ENCODE measurements at places on chromosomes 7 and 10.
A peak's percentile ranks its signal among the peaks of the same experiment; 100 is the strongest.

- no peak for DNase-seq
Observed at GRCh38 chr10:74823791-74824183, 2.6 kb upstream of the KAT6B start.

GRCh38 chr7:140127360-140128127, 49.2 kb downstream of the KDM7A start:
- DNase-seq = no peak

GRCh38 chr7:131016230-131016629, 282.2 kb upstream of the KLF14 start:
- DNase-seq = no peak

DNA sequence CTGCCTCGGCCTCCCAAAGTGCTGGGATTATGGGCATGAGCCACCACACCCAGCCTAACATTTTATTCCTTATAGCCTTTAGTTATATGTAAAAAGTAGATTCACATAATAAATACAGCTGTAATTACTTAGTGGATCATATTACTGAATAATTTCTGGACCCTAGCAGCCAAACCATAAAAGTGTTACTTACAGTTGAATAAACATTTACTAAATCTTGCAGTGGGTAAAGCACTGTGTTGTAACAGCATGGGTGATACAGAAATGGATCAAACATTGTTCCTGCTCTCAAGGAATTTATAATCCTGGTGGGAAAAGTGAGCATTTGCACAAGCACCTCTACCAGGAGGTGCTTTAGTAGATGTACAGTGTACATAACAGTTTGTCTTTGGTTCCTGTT, 25.0 kb downstream of the BPGM start:
- no peak for DNase-seq

DNA sequence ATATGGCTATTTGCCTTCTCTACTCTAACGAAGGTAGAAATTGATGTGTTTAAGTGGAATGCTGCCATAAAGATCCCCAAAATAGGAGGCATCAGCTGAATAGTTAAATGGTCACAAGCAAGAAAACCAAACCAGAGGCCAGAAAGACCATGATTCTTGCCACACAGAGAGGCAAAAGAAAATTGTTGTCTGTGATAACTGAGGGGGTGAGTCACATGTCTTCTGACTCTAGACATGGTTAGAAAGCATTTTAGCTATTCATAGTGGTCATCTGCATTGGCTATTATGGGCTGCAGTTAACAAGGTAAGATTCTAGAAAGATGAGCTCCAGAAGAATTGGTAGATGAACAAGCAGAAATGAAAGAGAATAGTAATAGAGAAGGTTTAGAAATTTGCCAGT, 361.4 kb upstream of the NPSR1 start:
- no peak for DNase-seq

GRCh38 chr7:44087911-44088838, 5.8 kb upstream of the POLM start:
- DNase-seq = no peak

DNA sequence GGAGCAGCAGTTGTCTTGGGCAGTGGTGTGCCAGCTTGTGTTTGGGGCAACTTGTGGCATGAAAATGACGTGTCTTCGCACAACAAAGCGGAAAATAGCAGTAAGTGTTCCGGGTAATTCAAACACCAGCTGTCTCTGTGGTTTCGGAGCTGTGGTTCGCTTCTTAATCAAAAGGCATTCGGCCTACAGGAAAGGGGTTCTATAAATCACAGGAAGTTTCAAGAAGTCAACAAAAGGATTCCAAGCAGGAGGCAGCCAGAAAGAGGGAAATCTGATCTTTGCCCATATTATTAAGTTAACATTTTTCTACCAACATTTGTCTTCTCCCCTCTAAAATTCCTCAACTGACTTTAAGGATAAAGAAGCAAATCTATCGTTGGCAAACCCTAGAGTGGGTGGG, 353.4 kb downstream of the FGFR2 start:
- DNase-seq = no peak

DNA sequence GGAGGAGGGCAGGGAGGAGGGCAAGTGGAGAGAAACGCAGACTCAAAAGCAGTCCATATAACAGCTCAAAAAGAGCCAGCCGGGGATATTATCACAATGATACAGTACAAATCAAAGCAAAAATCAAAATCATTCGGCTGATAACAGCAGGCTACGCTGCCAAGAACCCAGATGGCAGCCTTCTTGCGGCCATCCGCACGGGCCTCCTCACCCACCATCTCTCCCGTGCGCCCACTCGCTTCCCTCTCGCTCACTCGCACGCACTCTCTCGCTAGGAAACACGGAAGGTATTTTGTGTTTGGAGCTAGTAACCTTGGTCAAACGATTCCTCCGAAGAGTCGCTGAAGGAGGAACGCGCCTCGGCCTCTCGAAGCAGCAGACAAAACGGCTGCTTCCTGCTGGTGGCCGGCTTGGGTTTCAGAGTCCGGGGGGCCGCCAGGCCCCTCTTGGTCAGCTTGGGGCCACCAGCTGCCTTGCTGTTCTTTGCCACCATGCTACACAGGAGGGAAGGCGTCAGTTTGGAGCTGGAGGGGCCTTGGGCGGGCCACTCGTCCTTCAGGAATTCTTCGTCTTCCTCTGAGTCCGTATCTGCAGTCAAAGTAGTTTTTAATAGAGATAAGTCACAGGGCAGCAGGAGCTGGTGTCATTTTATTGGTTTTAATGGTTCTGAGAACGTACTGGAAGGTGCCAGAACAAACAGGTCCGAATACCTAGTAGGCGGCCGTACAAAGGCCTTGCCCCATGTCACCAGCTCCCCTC, 68.9 kb downstream of the SLC29A4 start:
- DNase-seq = no peak

DNA sequence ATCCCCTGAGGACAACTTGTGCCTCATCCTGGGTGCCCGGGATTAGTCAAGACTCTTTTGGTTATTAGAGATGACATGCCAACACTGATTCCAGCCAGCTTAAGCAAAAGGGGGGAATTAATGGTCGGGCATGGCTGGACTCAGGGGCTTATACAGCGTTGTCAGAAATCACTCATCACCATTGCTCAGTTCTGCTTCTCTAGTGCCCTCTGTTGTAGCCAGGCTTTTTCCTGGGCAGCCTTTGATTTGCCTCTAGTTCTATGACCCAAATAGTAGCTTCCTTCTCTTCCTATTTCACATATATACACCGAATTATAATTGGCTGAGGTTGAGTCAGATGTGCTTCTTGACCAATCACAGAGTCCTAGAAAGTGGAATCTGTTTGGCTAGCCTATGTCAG, 192.0 kb upstream of the HABP2 start:
- no peak for DNase-seq

GRCh38 chr7:82441669-82442478, 1.7 kb downstream of the CACNA2D1 start:
- DNase-seq = no peak

- DNase-seq = no peak
Observed at GRCh38 chr7:4820967-4821471, 40.8 kb downstream of the PAPOLB start.

GRCh38 chr7:4797858-4798705, 22.7 kb downstream of the AP5Z1 start:
- DNase-seq = peak; percentile 49

GRCh38 chr7:47478926-47479711, 102.8 kb downstream of the TNS3 start:
- DNase-seq = no peak

- DNase-seq = no peak
Observed at GRCh38 chr10:101859530-101859929, 15.9 kb upstream of the KCNIP2 start.

GRCh38 chr10:115856580-115856979, 416.4 kb downstream of the GFRA1 start:
- no peak for DNase-seq

Data from activated CD8-positive, alpha-beta memory T cell treated with anti-CD3 and anti-CD28 coated beads for 48 hours (primary cell).